ENCODE measurements at places on chromosomes 1 and 21.

DNA sequence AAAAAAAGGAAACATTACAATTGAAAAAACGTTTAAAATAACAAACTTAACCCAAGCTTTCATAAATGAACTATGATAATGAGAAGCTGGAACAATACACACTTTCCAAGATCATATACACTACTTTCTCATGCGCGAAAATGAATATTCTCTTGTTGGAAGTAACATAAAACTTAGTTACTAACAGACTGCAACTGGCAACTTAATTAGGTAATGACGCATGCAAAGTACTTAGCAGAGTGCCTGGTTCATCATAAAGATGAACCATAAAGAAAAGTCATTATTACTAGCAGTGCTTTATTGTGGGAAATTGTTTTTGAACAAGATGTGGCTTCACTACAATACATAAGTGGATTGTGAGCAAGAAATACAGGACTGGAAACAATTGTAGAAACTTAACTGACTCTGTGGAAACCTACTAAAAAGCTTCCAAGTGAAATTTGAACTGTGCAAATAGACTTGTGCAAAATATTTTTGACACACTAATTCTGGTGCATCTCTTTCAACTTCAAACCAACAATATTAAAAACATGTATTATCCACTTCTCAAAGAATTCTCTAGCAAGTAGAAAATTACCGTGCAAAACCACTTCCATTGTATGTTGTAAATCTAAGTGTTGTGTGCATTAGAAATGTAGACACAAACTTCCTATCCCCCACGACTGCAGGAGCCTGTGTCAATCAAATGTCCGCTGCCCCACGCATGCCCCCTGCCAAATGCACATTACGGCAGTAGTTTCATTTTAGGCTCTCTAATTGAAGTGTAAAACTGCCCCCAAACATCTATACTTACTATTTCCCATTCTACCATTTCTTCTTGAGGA, 2.0 kb downstream of the ARHGAP29 start:
- DNase-seq, result no peak

- peak; percentile 75 for DNase-seq
These were observed 42.6 kb downstream of the PKN2 start for GRCh38 chr1:88726697-88727096.

GRCh38 chr1:75423616-75424015, 187.3 kb downstream of the SLC44A5 start:
- DNase-seq, result no peak

GRCh38 chr1:222697826-222698225, 14.5 kb downstream of the AIDA start:
- DNase-seq, result no peak

DNA sequence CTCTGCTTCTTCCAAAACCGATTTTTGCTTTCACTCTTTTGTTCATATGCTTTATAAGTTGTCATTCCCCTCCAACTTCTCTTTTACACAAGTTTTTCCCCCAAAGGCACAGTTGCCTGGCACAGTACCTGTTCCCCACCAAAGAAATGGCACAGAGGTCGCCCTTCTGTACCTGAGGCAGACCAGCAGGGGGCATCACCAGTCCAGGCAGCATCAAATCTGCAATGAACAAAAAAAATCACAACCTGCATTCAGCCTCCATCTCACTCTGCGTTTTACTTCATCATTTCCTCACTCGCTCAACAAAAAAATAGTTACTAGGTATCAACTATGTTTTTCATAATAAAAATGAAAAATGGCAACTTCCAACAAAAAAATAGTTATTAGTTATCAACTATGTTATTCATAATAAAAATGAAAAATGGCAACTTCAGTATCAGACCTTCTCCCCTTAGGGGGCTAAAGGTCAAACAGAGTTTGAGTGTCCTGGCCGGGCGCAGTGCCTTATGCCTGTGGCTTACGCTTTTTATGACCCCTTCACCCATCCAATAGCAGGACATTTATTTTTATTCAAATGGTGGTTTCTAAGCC, 4.1 kb downstream of the EIF2D start:
- DNase-seq, result no peak

GRCh38 chr21:25561668-25562641, 45.3 kb downstream of the MRPL39 start:
- DNase-seq, result peak; percentile 73

GRCh38 chr1:234746798-234747196, 136.8 kb upstream of the IRF2BP2 start:
- DNase-seq, result no peak

DNA sequence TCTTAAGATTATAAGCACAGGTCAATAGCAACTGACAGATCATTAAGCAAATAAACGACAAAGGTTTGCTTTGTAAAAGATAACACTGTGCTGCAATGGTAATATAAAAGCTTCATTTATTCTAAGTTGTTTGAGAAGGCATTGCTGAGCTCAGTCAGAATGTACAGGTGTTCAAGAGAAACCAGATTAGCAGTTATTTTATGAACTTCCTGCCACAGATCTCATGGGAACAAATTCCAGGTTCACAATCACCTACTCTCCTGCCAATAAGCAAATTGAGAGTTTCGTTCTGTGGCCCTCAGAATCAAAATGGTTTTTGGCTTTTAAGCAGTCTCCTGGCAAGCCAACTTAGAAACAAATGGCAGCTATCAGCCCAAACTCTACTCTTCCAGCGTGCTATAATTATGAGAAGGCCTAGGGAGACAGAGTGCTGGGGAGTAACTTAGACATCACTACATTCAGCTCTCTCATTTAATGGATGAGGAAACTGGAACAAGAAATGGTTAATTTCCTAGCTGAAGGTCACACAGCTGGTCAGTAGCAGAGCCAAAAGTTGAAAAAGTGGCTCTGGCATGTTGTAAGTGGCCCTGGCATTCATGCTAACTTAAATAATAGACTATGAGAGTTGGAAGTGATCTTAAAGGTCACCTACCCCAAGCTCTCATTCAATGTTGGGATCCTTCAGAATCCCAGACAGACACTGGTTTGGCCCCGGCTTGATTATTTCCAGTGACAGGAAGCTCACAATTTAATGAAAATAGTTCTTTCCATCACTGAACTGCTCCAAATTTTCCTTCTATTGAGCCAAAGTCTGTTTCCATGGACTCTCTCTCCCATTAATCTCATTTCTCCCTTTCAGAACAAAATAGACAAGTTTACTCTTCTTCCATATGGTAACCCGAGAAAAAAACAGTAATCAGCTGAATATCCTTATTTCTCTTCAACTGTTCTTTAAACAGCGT, 82.6 kb upstream of the EDEM3 start:
- no peak for DNase-seq

- DNase-seq, result no peak
These were observed 5.9 kb upstream of the LEPR start for GRCh38 chr1:65414538-65414937.

GRCh38 chr1:220787069-220787619, 431 bp downstream of the MTARC1 start:
- DNase-seq, result peak; percentile 8

DNA sequence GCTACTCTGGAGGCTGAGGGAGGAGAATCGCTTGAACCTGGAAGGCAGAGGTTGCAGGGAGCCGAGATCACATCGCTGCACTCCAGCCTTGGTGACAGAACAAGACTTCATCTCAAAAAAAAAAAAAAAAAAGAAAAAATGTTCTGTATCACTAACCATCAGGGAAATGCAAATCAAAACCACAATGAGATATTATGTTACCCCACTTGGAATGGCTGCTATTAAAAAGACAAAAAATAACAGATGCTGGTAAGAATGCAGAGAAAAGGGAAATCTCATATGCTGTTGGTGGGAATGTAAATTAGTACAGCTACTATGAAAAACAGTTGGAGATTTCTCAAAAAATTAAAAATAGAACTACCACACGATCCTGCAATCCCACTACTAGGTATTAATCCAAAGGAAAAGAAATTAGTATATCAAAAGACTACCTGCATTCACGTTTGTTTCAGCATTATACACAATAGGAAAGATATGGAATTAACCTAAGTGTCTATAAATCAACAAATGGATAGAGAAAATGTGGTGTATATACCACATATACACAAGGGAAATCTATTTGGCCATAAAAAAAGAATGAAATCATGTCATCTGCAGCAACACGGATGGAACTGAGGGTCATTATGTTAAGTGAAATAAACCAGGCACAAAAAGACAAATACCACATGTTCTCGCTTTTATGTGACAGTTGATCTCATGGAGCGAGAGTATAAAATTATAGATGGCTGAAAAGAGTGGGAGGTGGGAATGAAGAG, 62.6 kb downstream of the ABL2 start:
- DNase-seq, result no peak

DNA sequence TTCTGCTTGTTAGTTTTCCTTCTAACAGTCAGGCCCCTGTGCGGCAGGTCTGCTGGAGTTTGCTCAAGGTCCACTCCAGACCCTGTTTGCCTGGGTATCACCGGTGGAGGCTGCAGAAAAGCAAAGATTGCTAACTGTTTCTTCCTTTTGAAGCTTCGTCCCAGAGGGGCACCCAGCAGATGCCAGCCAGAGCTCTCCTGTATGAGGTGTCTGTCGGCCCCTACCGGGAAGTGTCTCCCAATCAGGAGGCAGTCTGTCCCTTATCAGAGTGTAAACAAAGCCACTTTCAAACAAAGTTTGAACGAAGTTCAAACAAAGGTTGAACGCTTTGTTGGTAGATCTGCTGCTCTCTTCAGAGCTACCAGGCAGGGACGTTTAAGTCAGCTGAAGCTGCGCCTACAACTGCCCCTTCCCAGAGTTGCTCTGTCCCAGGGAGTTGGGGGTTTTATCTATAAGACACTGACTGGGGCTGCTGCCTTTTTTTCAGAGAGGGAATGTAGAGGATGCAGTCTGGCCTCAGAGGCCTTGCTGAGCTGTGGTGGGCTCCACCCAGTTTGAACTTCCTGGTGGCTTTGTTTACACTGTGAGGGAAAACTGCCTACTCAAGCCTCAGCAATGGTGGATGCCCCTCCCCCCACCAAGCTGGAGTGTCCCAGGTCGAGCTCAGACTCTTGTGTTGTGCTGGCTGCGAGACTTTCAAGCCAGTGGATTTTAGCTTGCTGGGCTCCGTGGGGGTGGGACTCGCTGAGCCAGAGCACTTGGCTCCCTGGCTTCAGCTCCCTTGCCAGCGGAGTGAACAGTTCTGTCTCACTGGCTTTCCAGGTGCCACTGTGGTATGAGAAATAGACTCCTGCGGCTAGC, 401.8 kb downstream of the SRGAP2C start:
- no peak for DNase-seq

DNA sequence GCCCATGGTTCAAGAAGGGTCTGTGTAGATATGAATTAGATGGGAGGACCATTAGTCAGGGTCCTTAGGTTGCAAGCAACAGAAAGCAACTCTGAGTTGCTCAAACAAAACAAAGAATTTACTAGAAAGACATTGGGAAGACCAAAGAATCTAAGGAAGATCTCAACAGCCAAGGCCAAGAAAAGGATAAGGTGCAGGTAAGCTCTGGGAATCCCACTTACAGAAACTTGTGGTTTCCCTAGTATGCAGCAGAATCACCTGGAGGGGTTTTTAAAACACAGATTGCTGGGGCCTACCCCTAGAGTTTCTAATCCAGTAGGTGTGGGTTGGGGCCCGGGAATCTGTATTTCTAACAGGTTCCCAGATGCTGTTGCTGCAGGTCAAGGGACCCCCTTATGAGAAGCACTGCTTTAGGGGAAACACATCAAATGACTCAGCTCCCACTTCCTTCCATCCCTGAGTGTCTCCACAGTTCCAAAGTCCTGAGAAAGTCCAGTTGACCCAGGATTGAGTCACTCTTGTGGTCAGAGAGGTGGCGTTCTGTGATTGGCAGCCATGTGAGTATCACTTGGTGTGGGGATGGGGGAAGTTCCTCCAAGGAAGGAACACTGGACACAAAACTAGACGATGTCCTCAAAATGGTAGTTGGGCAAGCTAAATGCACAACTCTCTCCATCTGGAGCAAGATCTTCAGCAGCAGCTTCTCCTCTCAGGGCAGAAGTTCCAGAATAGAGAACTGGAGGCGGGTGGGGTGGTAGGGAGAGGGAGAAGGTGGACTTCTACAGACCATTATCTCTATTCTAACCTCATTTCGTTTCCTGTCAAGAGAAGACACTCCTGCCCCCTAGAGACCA, 24.2 kb upstream of the EYA3 start:
- DNase-seq, result peak; percentile 54

DNA sequence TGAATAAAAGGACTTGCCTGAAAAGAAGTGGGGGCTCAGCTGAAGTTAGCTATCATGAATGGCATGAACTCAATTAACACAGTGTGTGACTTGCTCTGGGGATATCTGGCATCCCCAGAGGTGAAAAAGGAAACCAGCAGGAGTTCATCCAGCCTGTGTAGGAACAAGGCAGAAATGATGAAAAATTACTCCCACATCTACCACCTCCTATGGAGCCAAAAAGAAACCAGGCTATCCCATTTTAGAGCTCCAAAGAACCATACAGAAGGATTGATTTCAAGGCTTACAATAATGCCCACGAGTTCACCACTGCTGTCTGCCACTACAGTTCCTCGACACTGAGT, 25.3 kb downstream of the TP53BP2 start:
- no peak for DNase-seq

- peak; percentile 85 for DNase-seq
These were observed 47.8 kb upstream of the ECE1 start for GRCh38 chr1:21337928-21338572.

GRCh38 chr1:54081306-54082270, 28.2 kb downstream of the TCEANC2 start:
- DNase-seq, result no peak

- DNase-seq, result no peak
These were observed 27.4 kb downstream of the KCNN3 start for GRCh38 chr1:154842635-154843034.

GRCh38 chr1:119228335-119229080, 88.1 kb upstream of the WARS2 start:
- DNase-seq, result no peak

- no peak for DNase-seq
These were observed 17.3 kb upstream of the RAP1A start for GRCh38 chr1:111602302-111602701.

DNA sequence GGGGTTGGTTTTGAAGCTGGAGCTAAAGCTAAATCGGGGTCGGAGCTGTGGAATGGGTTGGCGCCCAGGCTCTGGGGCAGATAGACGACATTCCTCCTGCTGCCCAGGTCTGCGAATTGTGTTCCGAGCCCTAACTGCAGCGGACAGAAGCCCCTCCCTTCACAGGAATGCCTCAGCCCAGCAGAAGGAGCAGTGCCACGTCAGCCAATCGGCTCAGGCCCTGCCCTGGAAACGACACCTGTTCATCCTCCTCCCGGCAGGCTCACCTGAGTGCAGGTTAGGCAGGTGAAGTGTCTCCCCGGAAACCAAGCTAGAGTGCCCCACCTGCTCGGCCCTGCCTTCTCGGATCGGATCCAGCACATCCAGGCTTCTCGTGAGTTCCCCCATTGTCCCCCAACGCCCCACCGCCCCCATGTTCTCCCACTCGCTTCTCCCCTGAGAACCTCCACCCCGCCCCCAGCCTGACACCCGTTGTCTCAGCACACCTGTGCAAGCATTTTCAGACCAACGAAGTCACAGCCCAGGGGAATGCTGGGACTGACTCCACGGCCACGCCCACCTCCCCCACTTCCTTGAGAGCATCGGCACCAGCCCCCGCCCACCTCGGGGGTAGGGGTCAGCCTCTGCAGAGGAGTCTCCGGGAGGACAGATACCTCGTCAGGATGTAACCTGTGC, 775 bp downstream of the TMEM125 start:
- no peak for DNase-seq

- DNase-seq, result peak; percentile 47
These were observed at the start of gene IL19 for GRCh38 chr1:206770531-206771337. TSS of gene IL19 (plus strand) at chr1:206770773. CDS start at chr1:206836663, 65,890 bp downstream.
